Activated CD4-positive, CD25-positive, alpha-beta regulatory T cell (primary cell): ENCODE measurements at places on chromosomes 1 and 21.

GRCh38 chr1:229033480-229033879 lies 237.4 kb upstream of the RAB4A start:
- no peak for DNase-seq

DNA sequence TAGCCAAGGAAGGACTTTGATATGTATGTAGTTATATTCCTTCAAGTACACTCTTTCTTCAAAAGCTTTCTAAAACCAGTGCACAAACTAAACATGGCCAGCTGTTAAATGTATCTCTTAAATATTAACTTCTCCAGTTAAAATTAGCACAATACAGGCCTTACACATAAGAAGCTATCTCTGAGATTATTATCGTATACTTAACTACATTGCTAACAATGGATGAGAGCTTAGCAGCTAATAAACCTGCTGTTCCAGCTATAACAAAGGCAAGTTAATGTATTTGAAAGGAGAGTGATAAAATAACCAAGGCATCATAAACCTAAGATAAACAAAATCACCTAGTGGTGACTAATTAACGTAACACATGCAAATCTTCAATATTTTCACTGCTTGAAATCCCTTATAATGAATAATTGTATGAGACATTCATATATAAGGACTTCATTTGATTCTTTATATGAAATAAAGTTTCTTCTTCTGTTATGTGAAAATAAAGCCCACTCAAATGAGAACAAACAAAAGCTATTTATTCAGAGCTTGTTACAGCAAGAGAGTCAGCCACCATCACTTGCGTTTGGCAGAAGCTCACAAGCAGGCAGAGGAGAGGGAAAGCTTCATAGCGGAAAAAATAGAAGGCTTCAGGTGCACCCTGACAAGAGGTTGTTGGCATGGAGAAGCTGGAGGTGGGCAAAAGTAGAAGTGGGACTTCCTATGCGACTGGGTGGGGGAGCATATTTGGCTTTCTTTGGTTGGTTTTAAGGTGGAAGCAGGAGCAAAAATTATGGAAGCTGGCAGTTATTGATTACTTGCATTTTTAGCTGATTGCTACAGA lies 274.1 kb upstream of the CHRM3 start:
- no peak for DNase-seq

DNA sequence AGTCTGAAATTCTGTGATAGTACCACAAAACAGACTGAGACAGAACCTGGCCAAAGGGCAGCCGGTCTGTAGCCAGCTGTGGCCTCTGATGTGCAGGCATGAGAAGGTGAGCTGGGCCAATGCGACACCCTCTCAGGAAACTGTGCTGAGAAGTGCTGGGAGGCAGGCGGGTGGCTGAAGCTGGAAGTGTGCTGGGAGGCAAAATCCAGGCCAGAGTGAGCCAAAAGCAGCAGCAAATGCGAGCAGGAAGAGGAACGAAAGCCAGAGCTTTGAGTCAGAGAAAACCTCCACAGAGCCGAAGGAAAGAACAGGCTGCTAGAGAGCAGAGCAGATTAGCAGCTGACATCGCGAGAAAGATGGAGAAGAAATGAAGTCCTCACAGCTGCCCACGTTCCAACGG lies 10.2 kb upstream of the ATP13A2 start:
- DNase-seq: no peak

DNA sequence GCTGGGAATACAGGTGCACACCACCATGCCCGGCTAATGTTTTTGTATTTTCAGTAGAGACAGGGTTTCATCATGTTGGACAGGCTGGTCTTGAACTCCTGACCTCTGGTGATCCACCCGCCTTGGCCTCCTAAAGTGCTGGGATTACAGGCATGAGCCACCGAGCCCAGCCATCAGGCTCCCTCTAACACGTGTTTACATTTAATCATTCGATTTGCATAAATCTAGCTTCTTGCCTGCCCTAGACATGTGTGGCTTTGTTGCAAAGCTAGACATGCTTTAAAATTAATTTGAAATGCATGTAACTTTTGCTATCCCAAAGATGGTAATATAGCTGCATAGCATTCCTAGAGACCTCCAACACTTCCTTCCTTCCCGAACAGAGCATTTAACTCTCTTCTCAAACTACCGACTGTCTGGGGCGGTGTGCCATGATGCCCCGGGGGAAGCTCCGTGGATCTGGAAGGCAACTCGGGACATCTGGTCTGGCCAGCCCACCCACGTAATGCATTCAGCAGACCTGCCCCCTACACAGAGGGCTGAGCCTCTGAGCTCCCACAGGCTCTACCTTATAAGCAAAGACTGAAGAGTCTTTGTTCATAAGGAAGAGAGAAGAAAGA lies 34.6 kb upstream of the NID1 start:
- DNase-seq: no peak

DNA sequence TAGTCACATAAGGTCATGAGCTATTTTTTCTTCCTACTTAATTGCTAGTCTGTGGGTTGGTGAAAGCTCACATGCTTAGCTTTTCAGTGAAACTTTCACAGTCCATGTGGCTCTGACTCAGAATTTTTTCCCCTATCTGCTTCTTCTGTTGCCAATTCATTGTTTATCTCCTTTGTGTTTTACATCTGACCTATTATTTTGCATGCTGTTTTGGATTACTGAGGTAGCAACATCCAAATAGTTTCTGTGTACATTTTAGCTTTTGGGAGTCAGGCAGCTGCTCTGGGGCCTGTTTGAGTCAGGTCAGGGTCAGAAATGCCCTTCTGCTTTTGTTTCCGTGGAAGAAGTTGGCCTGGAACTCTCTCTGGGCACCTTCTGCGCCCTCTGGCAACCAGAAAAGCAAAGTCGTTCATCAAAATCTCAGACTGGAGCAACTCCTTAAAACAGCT lies 40.0 kb downstream of the ROR1 start:
- DNase-seq: no peak
